ENCODE measurements at places on chromosomes 1 and 21. TPM values are rescaled to one million over a fixed set of nuclear protein-coding genes. Genes with fewer than 3 reads are reported as not detected.

SMPDL3B gene
- total RNA-seq: 0.26 TPM

EXTL1 gene
- not detected for total RNA-seq

CA6 gene
- not detected for total RNA-seq

SPRR2A gene
- not detected for total RNA-seq

CCDC181 gene
- total RNA-seq: 0.74 TPM

GBP2 gene
- total RNA-seq: 61.6 TPM

KCND3 gene
- total RNA-seq: under 0.01 TPM

SMIM1 gene
- 0.74 TPM for total RNA-seq

C8B gene
- total RNA-seq: not detected

ANKRD65 gene
- total RNA-seq: 0.07 TPM

C8A gene
- total RNA-seq: not detected

PDE4B gene
- total RNA-seq: 53.2 TPM

LAX1 gene
- 0.11 TPM for total RNA-seq

PIP5K1A gene
- total RNA-seq: 61.1 TPM

ARHGAP30 gene
- 0.04 TPM for total RNA-seq

RIIAD1 gene
- total RNA-seq: not detected

FMO2 gene
- total RNA-seq: under 0.01 TPM

TNFRSF14 gene
- 25.5 TPM for total RNA-seq
